Hepatic stellate cell (primary cell): ENCODE measurements at places on chromosomes 7 and 10.

DNA sequence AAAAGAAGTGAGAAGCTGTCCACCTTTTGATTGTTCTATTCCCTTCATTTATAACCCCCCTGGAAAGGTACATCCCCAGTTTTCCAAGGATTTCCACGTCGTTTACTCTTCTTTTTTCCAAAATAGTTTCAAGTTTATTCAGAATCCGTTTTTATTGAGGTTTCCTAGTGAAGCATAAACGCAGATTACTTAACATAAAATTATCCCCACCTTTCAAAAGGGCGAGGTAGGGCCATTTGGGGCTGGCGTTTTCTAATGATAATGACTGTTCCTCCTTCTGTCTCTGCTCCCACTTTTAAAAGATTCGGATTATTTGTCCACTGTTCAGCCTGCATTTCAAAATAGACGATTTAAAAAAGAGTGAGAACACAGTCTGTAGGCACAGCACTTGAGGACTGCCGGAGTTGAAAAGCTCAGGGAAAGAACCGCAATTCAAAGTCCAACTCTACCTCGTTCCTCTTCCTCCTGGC lies 165.2 kb upstream of the PPP1R3A start:
- no peak for DNase-seq

- DNase-seq, result no peak
Measured at GRCh38 chr7:863106-863505, 13.2 kb upstream of the GET4 start.

DNA sequence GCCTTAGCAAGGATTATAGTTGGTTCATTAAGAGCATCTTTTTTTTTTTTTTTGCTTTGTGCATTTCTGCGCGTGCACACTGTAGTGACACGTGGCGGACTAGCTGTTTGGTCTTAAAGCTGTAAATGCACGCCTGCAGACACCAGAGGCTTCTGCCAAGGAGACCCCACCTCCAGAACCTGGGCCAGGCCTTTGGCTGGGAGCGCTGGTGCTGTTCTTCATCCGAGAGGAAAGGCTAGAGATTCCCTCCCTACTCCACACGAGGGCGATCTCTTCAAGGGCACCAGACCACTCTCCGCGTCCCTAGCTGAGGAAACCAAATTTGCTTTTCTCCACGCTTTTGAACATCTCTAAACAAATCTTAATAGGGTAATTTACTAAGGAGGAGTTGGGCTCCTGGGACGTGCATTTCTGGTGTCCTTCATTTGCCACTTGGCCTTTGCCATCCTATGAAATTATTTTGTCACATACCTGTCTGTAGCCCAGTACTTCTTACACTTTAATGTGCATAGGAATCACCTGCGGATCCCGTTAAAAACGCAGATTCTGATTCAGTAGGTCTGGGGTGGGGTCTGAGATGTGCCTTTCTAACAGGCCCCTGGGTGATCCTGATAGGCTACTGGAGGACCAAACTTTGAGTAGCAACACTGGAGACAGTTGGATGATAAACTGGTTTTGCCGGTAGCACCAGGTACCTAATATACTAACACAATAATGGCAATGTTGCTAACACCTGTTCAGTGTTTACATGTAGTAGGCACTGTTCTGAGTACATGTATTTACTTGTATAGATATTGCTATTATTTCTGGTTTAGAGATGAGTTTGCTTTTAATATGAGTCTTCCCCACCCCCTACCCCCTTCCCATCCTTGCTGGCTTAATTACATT lies 1.3 kb upstream of the SLC26A5 start:
- DNase-seq, result peak; percentile 65

GRCh38 chr7:108059526-108059925 lies 56.6 kb upstream of the LAMB1 start:
- DNase-seq, result no peak

GRCh38 chr7:81331061-81332018 lies 412.5 kb upstream of the SEMA3C start:
- peak; percentile 8 for DNase-seq
